ENCODE measurements at places on chromosomes 7 and 10.

DNA sequence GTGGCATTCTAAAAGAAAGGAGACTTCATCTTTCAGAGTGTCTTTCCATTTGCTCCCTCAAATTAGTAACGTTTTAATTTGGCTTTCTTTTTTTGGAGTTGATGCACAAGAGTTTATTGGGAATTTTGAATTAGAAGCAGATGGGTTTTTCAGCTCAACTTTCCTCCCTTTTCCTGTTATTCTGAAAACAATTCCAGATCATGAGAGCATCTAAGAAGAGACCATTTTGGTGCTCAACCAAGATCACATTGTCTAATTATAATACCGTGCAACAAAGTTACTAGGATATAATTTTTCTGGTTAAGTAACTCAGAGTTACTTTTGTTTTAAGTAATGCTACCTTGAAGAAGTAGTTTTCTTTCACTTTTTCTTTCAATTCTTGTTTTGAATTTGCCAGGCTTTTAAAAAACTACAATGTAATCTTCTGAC lies 396.6 kb upstream of the KLF6 start:
- no peak for DNase-seq

DNA sequence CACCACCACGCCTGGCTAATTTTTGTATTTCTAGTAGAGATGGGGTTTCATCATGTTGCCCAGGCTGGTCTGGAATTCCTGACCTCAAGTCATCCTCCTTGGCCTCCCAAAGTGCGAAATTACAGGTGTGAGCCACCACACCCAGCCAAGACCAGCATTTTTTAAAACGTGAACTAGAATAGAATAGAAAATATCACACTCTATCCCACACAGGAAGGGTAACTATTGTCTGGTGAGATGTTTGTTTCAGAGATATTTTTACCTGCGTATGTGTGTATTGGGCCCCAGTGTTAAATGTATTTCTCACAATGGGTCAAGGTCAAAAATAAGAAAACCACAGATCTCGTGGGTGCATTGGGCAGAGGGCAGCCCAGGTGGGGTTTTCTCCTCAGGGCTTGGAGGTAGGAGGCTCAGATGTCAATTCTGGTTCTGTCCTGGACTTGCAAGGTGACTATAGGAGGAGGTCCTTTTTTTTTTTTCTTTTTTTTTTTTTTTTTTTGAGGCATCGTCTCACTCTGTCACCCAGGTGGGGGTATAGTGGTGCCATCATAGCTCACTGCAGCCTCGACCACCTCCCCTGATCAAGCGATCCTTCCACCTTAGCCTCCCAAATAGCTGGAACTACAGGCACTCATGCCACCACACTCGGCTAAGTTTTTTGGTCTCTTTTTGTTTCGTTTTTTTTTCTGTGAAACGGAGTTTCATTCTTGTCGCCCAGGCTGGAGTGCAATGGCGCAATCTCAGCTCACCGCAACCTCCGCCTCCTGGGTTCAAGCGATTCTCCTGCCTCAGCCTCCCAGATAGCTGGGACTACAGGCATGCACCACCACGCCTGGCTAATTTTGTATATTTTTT lies 19.0 kb downstream of the SH2B2 start:
- DNase-seq, result no peak

DNA sequence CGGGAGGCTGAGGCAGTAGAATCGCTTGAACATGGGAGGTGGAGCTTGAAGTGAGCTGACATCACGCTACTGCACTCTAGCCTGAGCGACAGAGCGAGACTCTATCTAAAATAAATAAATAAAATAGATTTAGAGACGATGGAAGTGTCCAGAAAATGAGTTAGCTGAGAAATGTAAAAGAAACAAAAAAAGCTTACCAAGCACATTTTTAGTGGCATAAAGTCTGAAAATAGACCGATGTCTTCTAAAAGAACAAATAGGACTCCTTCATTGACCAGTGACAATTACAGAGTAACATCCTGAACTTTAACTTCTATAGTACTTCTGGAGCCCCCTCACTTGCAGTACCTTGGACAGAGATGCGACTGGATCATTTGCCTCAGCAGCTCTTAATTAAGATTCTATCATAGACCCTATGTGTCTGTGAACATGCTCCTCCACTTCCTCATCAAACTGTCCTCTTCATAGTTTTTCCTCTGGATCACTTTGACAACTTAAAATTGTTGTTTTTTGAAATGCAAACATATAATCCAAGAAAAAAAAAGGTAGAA lies 25.2 kb upstream of the SRPK2 start:
- no peak for DNase-seq

- DNase-seq, result no peak
Observed at GRCh38 chr10:64484811-64485330, 963.7 kb downstream of the REEP3 start.

DNA sequence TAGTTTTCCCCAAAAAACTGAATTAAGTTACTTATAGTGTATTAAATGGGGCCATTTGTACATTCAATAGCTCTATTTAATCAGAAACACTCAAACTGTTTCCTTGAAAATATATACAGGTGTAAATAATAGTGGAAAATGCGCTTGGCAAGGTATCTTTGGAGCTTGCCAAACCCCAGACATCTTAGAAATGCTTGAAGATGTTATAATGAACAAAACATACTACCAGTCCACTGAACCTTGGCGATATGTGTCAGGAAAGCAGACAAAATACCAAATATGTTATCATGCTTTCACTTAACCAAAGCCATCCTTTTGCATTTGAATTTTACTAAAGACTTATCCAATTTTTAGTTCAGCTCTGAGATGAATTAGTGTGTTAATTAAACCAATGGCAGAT lies 352.7 kb upstream of the SEMA3A start:
- DNase-seq, result no peak

DNA sequence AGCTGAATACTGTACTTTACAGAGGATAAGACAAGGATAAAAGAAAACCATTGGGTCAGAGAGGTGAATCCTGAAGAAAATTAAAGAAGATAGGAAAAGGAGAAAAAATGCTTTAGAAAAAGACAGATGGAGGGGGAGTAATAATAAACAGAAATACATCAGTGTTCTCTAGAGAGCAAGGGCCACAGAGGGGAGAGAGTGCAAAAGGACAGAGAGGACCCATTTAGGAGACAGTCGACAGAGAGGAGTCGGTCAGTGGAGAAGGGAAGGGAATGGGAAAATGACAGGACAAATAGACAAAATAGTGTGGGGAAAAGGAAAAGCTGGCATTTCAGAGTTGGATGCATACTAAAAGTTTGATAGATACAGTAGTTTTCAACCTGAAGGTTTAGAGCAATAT lies 287.0 kb downstream of the DOCK4 start:
- DNase-seq, result no peak

DNA sequence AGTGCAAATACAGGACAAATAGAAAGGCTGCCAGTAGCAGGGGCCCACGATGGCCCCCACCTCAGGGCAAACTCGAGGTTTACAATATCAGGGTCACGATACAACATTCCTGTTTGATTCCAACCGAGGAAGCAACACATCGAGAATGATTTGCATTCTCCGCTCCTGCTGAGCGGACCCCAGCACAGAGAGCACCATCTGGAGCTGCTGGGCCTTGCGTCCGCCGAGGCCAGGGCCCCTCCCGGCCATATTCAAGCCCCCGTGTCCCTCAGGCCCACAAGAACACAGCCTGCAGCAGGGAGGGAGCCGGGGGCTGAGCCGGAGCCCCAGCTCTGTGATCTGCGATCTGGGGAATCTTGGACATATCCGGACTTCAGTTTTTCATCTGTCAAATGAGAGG lies 84.3 kb downstream of the PRKAG2 start:
- no peak for DNase-seq

DNA sequence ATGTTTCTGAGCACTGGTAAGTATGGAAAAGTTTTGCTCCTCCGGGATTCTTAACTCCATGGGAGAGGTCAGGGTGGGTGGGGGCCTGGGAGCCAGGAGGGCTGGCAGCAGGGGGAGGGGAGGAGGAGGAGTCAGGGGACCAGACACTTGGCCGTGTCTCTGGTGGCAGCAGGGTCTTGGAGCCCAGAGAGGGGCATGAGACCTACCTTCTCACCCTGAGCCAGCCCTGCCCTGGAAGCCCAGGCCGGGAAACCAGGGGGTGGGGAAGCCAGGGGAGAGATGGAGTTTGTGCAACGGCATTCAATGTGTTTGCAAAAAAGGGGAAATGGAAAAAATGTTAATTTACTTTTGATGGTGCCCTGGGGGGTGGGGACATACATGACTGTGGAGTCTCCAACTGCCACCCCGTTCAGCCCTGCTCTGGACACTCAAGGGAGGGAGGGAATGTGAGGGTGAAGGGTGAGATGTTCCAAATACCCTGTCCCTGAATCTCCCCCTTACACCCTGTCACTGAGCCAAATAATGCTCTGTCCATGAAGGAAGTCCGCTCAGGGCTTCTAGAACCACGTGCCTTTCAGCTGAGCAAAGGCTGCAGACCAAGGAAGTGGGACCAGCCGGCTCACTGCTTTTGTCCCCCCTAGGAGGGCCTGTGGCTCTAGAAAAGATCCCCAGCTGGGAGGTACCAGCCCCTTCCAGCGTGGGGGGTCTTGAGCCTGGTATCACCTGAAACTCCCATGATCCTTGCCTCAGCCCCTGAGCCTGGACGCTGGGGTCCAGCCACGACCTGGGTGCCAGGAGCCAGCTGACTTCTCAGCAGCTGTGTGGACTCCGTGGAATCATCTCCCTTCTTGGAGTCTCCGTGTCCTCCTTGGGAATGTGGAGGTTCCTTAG lies 48.3 kb downstream of the TMEM270 start:
- no peak for DNase-seq

DNA sequence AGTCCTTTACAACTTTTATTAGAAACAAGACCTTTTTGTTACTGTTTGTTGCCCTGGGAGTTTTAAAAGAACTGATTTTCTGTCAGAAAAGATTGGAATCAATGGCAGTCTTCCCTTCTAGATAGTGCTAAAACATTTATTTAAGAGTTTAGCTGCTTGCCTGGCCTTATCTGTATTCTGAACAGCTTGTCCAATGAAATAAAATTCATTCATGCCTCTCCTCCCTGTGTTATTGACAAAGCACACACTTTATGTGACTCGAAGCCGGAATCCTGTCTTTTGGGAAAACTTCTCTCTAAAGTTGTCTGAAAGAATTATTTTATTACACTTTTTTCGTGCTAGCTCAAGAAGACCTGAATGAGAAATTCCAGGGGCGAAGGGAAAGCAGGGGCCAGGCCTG lies 992.5 kb downstream of the TYW1 start:
- no peak for DNase-seq

GRCh38 chr10:122490786-122491680 lies 29.7 kb downstream of the HTRA1 start:
- DNase-seq, result peak; percentile 36

GRCh38 chr10:9613338-9614075 lies 1404.2 kb upstream of the CELF2 start:
- no peak for DNase-seq

DNA sequence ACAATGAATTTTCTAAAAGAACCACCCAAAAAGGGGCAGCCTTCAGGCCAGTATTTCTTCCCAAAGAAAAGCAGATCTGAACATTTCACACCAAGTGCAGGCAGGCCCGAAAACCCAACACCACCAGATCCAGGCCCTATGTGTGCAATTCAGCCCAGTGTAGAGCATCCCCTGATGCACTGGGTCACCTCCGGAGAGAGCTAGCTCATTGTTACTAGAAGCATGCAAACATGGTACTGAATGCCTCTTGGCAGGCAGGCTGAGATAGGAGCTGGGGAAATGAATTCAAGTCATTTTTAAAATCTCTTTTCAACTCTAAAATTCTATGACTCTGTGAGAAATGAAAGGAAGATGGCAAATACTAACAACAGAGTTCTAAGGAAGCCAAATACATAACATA lies 174.8 kb downstream of the ELMO1 start:
- no peak for DNase-seq

- no peak for DNase-seq
Observed at GRCh38 chr10:78255796-78256638, 222.4 kb downstream of the RPS24 start.

DNA sequence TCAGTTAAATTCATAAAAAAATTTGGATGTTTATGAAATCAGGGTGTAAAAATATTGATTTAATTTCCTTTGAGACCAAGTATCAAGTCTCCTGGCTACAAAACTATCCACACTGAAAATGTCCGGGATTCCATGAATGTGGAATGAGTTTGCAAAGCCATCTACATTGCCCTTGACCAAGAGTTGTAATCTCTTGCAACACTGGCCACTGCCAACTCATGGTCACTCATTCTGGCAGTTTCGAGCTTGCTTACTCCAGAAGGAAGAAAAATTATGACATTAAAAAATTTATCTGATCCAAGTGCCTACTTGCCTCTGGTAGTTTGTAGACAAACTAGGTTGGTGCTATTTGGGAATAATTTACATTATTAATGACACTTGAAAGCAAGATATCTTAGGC lies 84.2 kb downstream of the NPY start:
- no peak for DNase-seq

DNA sequence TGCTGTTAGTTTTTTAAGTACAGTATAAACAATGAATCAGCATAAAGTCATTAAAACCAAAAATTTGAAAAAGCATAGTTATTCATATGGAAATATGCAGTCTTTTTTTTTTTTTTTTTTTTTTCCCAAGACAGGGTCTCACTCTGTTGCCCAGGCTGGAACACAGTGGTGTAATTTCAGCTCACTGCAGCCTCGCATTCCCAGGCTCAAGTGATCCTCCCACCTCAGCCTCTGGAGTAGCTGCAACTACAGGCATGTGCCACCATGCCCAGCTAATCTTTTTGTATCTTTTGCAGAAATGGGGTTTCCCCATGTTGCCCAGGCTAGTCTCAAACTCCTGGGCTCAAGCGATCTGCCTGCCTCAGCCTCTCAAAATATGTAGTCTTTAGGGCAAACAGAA lies 182.0 kb downstream of the SEMA3E start:
- DNase-seq, result no peak

DNA sequence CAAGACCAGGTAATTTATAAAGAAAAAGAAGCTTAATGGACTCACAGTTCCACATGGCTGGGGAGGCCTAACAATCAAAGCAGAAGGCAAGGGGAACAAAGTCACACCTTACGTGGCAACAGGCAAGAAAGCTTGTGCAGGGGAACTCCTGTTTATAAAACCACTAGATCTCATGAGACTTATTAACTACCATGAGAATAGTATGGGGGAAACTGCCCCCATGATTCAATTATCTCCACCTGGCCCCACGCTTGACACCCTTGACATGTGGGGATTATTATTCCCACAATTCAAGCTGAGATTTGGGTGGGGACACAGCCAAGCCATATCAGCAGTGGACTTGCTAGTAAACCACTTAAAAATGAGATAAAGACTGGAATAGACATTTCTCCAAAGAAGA lies 451.7 kb downstream of the DNAJB9 start:
- DNase-seq, result no peak

GRCh38 chr7:42495256-42495655 lies 258.2 kb upstream of the GLI3 start:
- DNase-seq, result no peak

GRCh38 chr10:35135861-35136260 lies 9.2 kb downstream of the CREM start:
- DNase-seq, result no peak

- no peak for DNase-seq
Observed at GRCh38 chr7:36683111-36683510, 41.2 kb downstream of the AOAH start.

GRCh38 chr7:54550471-54550870 lies 8.3 kb downstream of the VSTM2A start:
- no peak for DNase-seq

All from stimulated activated CD4-positive, alpha-beta T cell treated with anti-CD3 and anti-CD28 coated beads, Interleukin-2, amount 100 ng/mL, for 24 hours (primary cell).